Muscle of arm (tissue), 14 donors: ENCODE measurements at places on chromosomes 12 and 14. TPM values are rescaled to one million over a fixed set of nuclear protein-coding genes. Genes with fewer than 3 reads are reported as not detected.

PZP gene
- polyA plus RNA-seq: 0.60 TPM

CNTN1 gene
- 17.1 TPM for polyA plus RNA-seq

- DNase-seq: no peak
Observed at GRCh38 chr14:76257842-76258397, 106.2 kb downstream of the GPATCH2L start.

DNA sequence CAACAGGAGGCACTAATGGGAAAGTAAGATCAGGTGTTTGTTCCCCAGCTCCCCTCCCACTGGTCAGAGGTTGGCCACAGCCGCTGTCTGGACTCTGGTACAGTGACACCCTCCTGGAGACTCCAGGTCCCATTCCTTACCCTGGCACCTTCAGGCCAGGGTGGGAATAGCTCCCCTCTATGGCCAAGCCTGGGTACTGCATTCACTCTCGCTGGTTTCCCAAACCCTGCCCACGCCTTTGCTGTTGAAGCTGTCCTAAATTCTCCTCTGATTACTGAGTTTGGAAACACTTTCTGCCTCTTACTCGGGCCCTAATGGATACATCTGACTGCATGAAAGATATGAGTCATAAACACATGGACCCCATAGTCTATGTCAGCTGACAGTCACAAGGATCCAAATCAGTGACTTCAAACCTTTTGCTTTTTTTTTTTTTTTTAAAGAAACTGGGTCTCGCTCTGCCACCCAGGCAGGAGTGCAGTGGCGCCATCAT is 17.9 kb downstream of the HRK start:
- no peak for DNase-seq

DNA sequence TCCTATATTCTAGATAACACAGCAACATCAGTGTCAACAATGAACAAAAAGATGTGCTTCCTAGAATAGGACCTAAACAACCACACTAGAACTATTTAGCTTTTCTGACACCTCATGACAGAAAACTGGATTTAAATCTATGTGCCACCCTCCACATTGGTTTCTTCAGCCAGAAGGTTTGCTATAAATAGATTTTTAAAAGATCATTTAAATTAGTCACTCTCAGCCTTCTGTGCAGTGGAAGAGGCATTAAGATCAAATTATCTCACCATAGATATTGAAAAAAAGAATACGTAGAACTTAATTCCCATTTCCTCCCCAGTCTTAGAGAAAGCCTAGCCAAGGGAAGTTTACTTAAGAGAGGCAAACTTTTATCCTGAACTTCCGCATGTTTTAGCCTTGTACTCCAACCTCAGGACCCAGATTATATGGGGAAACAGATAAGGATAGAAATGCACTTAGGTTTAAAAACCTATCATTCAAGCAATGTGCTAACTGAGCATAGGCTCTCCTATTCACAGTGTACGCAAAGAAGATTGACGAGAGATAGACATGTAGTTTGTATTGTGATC is 59.6 kb downstream of the NELL2 start:
- no peak for DNase-seq

GRCh38 chr14:48622980-48623379 is 947.6 kb upstream of the MDGA2 start:
- DNase-seq: no peak

DNA sequence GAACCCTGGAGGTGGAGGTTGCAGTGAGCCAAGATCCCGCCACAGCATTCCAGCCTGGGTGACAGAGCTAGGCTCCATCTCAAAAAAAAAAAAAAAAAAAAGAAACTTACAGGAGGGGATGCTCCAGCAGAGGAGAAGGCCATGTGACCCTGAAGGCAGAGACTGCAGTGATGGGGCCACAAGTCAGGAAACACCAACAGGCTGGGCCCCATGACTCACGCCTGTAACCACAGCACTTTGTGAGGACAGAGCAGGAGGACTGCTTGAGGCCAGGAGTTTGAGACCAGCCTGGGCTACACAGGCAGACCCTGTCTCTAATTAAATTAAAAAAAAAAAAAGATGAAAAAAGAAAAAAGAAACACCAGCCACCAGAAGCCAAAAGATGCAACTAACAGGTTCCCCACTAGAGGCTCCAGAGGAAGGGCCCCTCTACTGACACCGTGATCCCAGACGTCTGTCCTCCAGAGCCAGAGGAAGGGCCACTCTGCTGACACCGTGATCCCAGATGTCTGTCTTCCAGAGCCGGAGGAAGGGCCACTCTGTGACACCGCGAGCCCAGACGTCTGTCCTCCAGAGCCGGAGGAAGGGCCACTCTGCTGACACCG is 9.1 kb upstream of the GLT1D1 start:
- no peak for DNase-seq

DNA sequence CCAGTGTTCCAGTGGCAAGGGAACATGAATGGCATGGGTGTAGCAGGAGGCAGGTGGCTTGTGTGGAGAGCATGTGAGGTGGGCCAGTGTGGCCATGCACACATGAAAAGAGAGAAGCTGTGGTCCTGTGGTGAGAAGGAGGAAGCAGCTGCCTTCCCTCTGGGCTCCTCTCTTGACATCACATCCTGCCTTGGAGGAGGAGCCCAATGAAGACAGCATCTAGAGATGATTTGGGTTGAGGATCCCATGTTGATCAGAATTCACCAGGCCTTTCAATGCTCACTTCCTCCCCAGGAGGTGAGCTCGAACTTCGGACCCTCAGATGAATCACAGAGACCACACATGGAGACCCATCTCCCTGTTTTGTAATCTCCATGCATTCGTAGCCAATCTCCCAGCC is 82.6 kb downstream of the LRRC74A start:
- DNase-seq: no peak

DNA sequence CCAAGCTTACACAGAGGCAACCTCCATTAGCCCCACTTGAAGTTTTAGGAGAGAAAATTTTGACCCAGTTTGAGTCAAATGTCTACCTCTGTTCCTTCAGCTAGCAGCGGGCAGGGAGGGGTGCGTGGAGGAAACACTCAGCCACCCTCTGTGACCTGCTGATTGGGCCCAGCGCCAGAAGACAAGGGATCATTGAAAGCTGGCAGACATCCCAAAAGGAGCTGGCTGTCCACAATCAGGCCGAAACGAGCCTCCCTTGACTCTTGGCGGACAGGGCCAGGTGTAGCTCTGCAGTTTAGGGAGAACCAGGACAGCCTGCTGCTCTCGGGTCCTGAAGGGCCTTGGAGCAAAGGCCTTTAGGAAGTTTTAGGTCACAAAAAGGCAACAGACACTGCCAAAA is 41.3 kb downstream of the CD9 start:
- DNase-seq: no peak

- no peak for DNase-seq
Observed at GRCh38 chr14:68787092-68787992, 5.5 kb downstream of the ZFP36L1 start.

- DNase-seq: no peak
Observed at GRCh38 chr12:27468241-27468640, 21.7 kb downstream of the SMCO2 start.

DNA sequence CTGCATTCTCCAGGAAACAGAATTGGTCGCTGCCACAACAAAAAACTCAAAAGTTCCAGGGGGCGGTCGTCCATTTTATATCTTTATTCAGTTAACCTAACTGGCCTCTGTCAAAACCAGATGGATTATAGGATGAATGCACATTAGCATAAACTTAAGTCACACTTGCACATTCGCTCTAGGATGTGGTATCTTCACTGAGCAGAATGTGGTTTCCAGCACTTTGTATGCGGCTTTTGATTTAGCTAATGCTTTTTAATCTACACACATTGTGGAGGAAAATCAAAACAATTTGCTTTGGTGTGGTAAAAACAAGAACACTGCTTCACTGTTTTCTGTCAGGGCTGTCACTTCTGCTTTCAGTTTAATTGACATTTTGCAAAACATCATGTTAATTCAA is 4.5 kb downstream of the TAS2R50 start:
- no peak for DNase-seq

DNA sequence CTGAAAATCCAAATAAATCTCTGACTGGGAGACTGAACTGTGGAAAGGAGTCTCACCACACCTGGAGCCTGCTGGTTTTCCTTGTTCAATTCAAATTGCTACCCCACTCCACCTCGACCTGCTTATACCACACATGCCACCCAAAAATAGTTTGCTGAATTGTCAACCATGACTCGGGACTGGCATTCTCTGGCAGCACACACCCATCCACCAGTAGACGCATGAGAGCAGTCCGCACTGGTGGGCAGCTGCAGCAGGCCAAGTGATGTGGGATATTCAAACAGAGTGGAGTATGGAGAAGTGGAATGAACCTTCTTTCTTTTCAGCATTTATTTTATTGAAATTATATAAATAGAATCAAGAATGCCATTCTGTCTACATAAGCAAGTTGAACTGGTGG is 38.7 kb upstream of the SYCP3 start:
- DNase-seq: no peak

- no peak for DNase-seq
Observed at GRCh38 chr12:81668475-81668874, 90.7 kb downstream of the PPFIA2 start.

GRCh38 chr14:64891839-64892375 is 12.2 kb upstream of the SPTB start:
- DNase-seq: peak; percentile 52

DNA sequence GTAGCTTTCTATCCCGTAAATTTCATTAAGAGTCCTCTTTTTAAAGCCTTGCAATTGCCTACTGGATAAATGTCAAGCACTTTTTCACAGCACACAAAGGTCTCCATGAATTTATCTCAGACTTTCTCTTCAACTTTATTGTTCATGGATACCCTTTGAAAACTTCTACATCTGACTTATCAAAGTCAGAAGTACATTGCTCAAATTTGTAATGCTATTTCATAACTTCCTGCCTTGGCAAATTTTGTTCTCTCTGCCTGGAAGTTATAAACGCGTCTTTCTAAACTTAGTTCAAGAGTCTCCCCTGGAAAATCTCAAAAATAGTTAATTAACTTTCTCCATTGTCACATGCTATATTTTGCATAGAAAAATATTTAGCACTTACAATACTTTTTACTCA is 55.9 kb upstream of the RERGL start:
- DNase-seq: no peak

GRCh38 chr14:95328729-95329503 is 9.2 kb upstream of the CLMN start:
- DNase-seq: no peak

DNA sequence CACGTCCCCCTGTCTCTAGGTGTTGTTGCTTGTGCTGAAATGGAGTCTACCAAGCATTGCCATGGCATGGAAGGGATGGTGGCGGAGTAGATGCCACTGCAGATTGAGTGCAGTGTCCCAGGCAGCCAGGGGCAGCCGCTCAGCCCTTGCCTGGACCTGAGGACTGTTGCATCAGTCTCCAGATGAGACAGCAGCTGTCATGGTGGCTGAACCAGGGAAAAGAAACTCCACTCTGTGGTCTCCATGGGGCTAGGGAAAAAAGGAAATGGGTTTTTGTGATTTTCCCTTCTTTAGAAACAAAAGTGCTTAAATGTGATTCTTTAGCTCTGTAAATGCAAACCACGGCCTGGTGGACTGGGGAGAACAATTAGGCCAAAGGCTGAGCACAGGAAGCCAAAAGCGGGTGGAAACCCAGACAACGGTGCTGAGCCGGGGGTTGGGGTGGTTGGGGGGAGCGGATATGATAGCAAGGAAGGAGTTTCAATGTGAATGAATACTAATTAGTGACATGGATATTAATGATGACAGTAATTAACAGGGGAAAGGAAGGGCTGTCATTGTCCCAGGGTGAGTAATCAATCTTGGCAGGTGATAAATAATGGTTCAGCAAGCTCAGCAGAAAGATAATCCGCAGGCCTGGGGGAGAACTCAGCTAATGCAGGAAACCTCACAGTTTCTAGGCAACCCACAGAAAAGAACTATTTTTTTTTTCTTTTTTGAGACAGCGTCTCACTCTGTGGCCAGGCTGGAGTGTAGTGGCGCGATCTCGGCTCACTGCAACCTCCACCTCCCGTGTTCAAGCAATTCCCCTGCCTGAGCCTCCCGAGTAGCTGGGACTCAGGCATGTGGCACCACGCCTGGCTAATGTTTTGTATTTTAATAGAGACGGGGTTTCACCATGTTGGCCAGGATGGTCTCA is 442.6 kb downstream of the DPF3 start:
- peak; percentile 25 for DNase-seq

DNA sequence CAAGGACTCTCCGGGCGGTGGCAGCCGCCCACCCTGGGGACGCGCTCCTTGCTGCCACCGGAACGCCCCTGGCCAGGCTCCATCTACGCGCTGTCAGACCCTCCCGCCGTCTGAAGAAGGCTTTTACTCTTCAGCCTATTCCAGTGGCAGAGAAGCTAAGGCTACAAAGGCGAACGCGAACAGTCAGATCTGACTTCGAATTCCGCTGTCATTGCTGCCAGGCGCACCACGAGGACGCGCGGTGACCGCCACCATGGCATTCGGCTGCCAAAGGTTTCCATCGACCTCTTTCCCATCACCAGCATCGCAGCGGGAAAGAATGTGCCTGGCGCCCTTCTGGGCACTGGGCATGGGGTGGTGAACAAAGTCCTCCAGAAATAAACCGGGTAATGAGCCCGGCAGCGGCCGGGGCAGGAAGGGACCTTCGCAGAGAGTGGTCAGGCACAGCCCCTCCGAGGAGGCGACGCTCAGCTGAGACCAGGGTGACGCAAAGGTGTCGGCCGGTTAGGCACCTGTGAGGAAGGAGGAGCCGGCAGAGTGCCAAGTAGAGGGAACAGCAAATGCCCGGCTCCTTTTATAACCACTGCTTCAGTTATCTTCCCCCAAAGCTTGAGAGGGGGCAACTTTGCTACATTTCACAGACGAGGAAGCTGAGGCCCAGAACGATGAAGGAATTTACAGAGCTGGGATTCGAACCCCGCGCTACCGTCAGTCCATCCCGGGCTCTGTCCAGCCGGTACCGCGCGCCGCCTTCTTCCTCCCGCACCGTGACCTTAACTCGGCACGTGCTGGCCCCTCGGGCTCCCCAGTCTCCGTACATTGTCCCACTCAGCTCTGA is 1.9 kb upstream of the RFX4 start:
- DNase-seq: no peak

- no peak for DNase-seq
Observed at GRCh38 chr14:60812987-60813386, 78.4 kb downstream of the MNAT1 start.

GRCh38 chr14:34319140-34319539 is 142.9 kb downstream of the SPTSSA start:
- DNase-seq: no peak
